ENCODE measurements at places on chromosomes 13 and 19. TPM values are rescaled to one million over a fixed set of nuclear protein-coding genes. Genes with fewer than 3 reads are reported as not detected.

CEACAM16 gene
- total RNA-seq = not detected

SPATA13 gene
- total RNA-seq = 1.9 TPM

MAP1S gene
- total RNA-seq = 29.0 TPM

KLF1 gene
- under 0.01 TPM for total RNA-seq

HAUS8 gene
- total RNA-seq = 2.0 TPM

SLC6A16 gene
- not detected for total RNA-seq

STAP2 gene
- 59.1 TPM for total RNA-seq

MIR17HG gene
- total RNA-seq = 24.0 TPM

TNFSF9 gene
- total RNA-seq = 4.1 TPM

PDE4C gene
- total RNA-seq = 0.14 TPM
